ENCODE measurements at places on chromosomes 3 and 15.

DNA sequence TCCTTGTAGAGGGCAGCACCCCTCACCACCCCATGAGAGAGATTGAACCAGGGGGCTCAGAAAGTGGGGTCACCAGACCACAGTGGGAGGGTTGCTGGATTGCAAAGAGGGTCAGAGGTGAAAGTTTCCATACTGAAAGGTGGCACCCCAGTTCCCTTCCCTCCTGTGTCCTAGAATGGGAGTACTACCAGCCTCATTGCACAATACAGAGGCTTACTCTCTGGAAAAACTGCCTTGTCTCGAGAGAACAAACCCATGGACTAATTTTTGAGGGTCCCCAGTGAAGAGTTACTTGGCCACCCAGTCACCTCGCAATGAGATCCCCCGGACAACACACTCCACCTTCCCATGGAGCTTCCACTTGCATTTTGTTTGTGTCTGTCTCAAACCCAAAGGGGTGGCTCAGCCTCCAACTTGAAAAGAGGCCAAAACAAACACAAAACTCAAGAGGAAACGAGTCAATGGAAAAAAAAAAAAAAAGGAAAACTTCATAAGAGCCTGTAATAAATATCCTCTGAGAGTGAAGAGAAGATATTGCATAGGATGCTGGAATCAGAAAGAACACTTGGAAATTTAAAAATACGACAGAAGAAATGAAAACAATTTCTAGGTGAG is 18.6 kb downstream of the MESP2 start:
- no peak for DNase-seq

GRCh38 chr15:45648521-45649200 is 13.8 kb downstream of the SQOR start:
- no peak for DNase-seq

- no peak for DNase-seq
Observed at GRCh38 chr15:101277943-101278564, 769 bp upstream of the SELENOS start.

DNA sequence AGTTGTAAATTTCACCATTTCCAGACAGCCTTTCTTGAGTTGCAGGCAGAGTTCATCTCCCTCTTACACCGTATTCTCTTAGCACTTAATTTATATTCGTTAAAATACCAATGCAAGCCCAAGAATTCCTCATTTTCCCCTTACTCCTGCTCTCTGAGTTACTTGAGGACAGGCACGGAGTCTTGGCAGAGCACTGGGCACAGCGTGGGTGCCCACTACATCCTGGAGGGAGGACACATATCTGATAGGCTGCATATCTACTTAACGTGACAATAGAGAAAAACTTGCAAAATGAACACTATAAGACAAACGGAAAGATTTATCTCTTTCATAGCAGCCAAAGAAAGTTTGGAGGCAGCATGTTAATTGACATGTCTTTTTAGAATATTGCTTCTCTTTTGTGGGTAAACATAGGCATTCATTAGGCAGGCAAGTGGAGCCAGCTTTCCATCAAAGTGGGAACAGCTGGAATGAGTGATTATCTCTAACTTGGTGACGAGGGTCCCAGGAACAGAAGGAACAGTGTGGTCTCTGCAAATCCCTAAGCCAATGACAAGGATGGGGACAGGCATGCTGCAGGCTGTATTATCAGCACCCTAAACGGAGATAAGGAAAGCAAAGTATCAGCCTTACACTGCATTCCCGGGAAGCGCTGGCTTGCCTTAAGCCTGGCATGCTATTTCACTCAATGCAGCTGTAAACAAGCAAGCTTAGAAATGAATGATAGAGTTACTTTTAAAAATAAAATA is 116.5 kb downstream of the RTP4 start:
- DNase-seq, result no peak

DNA sequence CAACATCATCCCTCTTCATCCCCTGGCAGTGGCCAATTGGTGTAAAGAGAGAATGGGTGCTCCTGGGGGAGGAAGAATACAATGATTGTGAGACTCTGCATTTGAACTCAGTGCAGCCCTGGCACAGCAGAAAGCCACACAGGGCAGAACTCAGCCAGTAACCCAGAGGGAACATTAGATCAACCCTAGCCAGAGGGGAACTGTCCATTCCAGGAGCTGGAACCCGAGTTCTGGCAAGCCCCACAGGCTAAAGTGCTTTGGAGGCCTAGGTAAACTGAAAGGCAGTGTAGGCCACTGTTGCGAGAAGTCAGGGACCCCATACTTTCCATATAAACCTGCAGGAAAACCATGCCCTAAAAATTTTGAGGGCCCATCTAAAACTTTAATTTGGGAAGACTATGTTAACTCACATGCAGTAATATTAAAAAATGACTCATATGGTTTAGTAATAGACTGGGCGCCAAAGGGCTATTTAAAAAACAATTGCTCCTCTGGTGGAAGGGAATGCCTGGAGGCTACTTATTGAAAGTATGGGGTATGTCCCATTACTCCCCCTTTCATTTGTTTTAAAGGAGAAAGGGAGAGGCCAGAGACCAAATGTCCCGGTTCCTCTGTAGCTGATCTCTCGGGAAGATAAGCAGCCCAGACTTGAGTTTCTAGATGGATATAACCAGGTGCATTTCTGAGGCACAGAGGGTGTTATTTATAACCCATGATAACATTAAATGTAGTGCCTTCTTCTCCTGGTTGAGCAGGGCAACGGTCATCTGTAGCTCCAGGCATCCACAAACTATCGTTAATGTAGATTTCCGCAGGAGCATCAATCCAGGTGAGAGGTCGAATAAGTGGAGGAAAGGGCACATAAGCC is 5.8 kb upstream of the RAD51 start:
- DNase-seq, result no peak

GRCh38 chr3:73315706-73316105 is 254.2 kb downstream of the EBLN2 start:
- no peak for DNase-seq

- no peak for DNase-seq
Observed at GRCh38 chr15:67836134-67836455, 3.8 kb downstream of the RNU6-1 start.

DNA sequence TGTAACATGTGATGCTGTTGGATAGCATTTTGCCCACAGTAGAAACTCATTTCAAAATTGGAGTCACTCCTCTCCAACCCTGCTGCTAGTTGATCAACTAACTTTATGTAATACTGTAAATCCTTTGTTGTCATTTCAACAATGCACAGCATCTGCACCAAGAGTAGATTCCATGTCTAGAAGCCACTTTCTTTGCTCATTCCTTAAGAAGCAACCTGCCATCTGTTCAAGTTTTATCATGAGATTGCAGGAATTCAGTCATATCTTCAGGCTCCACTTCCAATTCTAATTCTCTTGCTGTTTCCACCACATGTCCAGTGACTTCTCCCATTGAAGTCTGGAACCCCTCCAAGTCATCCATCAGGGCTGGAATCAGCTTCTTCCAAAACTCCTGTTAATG is 42.9 kb downstream of the AKAP13 start:
- DNase-seq, result no peak

DNA sequence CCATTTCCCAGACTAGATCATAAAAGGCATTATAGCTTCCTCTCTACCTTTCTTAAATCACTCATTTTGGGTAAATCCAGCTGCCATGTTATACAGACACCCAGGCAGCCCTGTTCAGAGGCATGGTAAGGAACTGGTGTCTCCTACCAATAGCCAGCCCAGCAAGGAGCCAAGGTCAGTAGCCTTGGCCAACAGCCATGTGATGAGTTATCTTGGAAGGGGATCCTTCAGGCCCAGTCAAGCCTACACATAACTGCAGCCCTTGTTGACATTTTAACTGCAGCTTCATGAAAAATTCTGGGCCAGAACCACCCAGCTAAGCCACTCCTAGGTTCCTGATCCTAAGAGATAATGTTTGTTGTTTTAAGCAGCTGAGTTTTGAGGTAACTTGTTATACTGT is 29.0 kb upstream of the ZMAT3 start:
- no peak for DNase-seq

GRCh38 chr3:131914090-131914691 is 120.6 kb downstream of the CPNE4 start:
- DNase-seq, result no peak

- DNase-seq, result no peak
Observed at GRCh38 chr3:64888165-64888564, 200.4 kb upstream of the ADAMTS9 start.

GRCh38 chr3:32045091-32045915 is 61.1 kb upstream of the GPD1L start:
- DNase-seq, result no peak

DNA sequence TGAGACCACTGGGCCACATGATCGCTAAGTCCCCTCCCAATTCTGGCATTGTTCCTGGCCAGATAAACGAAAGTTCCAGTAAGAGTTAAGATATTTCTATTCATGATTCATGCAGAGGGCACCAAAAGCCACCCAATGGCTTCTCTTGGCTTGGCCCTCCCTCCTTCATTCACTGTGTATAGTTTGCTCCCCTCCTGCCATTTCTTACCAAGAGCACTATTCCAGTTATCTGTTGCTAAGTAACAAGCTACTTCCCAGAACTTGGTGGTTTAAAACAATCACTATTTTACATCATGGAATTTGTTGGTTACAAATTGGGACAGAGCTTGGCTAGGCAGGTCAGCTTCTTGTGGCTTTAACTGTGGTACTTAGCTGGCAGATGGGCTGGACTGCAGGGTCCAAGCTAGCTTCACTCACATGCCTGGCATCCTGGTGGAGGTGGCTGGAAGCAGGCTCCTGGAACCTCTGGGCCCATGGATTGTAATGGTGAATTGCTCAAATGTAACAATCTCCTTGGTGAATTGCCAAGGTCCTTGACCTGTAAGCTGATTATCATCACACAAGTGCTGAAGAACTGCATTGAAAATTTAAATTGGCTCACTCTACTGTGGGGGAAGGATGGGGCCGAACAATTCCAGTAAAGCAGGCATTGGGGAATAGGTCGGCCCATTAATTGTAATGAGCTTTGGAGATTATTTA is 16.6 kb downstream of the EAF1 start:
- DNase-seq, result no peak

DNA sequence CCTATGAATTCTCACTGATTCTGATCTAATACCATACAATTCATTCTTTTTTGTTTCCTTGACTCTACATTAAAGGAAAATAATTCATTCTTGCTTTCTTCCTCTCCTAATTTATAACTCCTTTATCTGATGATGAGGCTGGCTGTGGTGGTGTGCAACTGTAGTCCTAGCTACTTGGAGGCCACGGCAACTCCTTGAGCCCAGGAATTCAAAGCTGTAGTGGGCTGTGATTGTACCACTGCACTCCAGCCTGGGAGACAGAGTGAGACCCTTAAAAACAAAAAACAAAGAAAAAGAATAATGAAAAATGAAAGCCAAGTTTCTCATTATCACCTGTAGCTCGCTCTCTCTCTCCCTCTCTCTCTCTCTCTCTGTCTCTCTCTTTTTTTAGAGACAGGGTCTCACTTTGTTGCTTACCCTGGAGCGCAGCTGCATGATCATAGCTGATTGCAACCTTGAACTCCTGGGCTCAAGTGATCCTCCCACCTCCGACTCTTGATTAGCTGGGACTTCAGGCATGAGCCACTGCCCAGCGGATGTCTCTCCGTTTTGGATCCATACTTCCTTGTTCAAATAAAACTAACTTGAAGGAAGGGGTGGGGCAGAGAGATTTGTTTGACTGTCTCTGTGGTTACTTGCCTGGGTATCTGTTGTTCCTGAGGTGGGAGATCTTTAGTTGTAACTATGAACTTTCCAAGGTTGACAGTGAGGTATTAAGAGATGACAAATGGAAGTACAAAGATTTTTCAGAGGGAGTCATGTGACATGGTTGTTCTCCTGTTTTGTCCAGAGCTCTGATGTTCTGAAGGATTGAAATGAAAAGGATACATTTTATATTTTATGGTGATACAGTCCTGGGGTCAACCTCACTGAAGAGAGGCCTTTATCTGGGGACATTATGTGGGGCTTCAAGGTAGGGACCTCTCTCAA is 46.9 kb downstream of the STARD9 start:
- no peak for DNase-seq

- DNase-seq, result no peak
Observed at GRCh38 chr3:39850716-39851032, 41.3 kb downstream of the MYRIP start.

DNA sequence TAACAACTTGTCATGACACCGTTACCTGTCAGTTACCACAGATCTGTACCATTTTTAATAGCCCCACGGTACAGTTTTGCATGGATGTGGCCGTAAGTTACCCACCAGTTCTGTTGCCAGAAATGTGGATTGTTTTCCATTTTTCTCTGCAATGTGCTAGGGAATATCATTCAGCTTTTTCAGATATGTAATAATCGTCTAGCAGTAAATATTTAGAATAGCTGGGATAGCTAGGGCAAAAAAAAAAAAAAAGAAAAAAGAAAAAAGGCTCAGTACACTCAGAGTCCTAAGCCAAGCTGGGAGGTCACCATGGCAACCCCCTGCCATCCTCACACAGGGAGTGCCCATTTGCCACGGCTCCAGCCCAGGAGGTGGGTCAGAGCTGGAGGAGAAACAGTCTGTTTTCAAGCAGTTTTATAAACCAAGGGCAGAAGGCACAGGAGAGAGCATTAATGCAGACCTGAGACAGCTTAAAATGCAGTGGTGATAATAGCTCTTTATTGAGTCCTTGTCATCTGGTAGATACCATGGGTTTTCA is 25.2 kb downstream of the PAQR5 start:
- DNase-seq, result no peak

DNA sequence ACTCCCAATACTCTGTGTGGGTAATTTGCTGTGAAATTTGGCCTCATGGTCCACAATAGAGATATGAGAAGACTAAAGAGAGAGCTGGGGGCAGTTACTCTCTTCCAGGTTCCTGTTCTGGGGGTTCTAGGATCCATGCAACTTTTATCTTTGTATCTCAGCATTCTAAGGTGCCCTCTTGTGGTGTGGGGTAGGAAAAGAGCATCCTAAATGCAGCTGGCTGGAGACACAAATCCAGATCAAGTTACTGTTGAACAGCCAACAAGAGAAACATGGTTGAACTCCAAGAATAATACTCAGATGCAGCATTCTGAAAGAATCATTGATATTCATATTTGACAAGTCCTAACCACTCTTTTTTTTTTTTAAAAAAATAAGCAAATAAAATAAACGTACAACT is 238.2 kb downstream of the GREM1 start:
- peak; percentile 8 for DNase-seq

DNA sequence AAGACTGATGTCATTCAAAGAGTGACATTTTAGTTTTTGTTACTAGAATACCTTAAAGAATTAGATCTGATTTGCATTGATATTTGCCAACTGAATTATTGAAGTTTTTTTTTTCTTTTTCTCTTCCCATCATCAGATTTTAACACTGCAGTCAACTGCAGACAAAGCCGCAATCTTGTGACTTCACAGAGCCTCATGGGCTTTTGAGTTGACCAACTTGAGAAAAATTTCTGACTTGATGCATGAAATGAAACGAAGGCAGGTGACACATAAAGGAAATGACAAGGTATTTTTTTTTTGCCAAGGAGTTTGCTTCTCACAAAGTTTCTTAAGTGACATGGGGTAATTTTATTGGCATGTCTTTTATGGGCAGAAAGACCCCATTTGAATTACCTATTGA is 383.7 kb downstream of the GAP43 start:
- DNase-seq, result no peak

- DNase-seq, result no peak
Observed at GRCh38 chr15:45414215-45414885, 36.0 kb upstream of the GATM start.
